ENCODE measurements at places on chromosomes 13 and 19. TPM values are rescaled to one million over a fixed set of nuclear protein-coding genes. Genes with fewer than 3 reads are reported as not detected.

DNA sequence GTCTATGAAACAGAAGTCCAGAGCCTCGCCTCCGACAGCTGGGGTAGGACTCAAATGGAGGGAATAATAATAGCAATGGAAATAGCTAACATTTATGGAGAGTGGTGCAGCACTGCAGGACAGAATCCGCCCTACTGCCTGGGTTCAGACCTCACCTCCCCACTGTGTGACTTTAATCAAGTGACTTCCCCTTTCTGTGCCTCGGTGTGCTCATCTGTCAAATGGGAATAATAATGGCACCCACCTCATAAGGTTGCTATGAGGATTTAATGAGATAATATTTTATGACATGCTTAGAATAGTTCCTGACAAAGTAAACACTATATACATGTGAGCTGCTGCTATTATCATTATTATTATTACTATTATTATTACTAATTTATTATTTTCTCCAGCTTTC lies 3.2 kb downstream of the LRFN1 start:
- no peak overlapping the region for H3K4me3 ChIP-seq
- no peaks in the 10 kb centered on the region for H3K27me3 ChIP-seq
- peaks cover 8% of the 10 kb centered on the region for H3K36me3 ChIP-seq
- H3K27ac ChIP-seq, result no peak overlapping the region

DNA sequence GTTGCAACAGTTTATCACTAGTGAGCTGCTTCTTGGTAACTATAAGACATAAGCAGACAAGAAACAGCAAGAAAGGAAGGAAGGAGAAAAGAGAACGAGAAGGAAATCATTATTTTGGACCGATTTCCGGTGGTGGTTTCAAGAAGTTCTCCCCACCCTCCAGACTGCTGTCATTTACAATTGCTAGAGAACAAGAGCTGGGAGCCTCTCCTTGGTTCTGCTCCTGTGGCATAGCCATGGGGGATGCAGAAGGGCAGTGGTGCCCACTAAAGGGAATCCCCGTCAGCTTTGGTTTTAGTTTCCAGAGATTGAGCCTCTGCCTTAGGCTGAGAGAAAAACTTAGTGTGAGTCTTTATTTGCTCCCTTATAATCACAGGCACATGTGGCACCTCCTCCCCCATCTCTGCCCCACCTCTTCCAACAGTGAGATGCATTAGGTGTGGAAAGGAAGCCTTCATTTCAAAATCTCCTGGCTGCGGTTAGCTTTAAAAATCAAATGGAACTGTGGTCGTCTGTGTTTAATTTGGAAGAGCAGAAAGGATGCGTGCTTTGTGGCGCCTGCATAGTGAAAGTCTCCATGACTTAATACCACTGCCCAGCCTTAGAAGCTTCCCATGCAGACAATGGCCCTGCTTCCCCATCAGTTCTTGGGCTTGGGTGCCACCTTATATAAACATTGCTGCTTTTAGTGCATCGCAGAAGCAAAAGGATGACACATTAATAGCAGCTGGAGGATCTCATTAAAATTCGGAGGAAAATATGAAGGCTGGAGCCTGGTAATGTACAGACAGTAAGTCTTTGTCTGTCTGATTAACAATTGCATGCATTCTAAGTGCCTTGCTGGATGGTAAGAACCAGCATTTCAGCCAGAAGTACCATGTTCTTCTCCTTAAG lies 25.0 kb downstream of the LRCH1 start:
- peaks cover 62% of the 10 kb centered on the region for H3K4me1 ChIP-seq
- H3K4me3 ChIP-seq, result no peak overlapping the region
- H3K27me3 ChIP-seq, result no peaks in the 10 kb centered on the region
- peak overlapping the region; percentile 41 for H3K27ac ChIP-seq
- no peak for DNase-seq

DNA sequence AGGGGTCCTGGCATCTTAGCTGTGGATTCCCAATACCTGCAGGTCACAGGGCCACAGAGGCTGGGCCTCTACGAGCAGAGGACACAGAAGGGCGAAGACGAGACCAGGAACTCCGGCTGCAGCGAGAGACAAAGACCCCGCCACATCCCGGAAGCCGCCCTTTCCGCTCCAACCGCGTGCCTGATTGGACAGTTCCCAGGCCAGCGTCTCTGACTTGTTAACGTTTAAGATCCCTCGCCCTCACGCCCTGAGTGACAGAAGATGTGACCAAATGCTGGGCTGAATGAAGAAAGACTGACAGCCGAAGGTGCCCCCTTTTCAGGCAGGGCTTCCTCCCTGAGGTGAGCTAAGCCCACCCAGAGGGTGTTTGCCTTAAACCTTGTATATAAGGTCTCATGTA lies at the start of gene ZNF98:
TSS of gene ZNF98 (minus strand) at position 136 of the 400 bp plus-strand sequence. CDS start at position 14, 122 bp downstream.
- no peaks in the 10 kb centered on the region for H3K27me3 ChIP-seq
- no peak for DNase-seq
- peaks cover 3% of the 10 kb centered on the region for H3K36me3 ChIP-seq
- H3K4me3 ChIP-seq, result no peak within 1 kb of the TSS
- H3K4me1 ChIP-seq, result no peaks in the 10 kb centered on the region

GRCh38 chr13:42795666-42796065 lies 14.3 kb downstream of the FAM216B start:
- peaks cover 14% of the 10 kb centered on the region for H3K27me3 ChIP-seq
- H3K27ac ChIP-seq, result no peak overlapping the region
- H3K4me3 ChIP-seq, result no peak overlapping the region
- H3K4me1 ChIP-seq, result no peaks in the 10 kb centered on the region
- no peak for DNase-seq

Gene RXFP2
- not detected for total RNA-seq

GRCh38 chr13:42653679-42654078 lies 79.7 kb downstream of the TNFSF11 start:
- H3K36me3 ChIP-seq, result no peaks in the 10 kb centered on the region
- no peak overlapping the region for H3K4me3 ChIP-seq
- no peak for DNase-seq
- H3K27me3 ChIP-seq, result peaks cover 36% of the 10 kb centered on the region

- H3K27ac ChIP-seq, result no peak overlapping the region
- no peak overlapping the region for H3K4me3 ChIP-seq
- peaks cover 68% of the 10 kb centered on the region for H3K27me3 ChIP-seq
- DNase-seq, result no peak
- H3K4me1 ChIP-seq, result peaks cover 11% of the 10 kb centered on the region
- no peaks in the 10 kb centered on the region for H3K36me3 ChIP-seq
Measured at GRCh38 chr13:27962128-27962841, 6.8 kb downstream of the CDX2 start.

GRCh38 chr19:12047868-12048267 lies 4.9 kb downstream of the ZNF878 start:
- DNase-seq, result no peak
- peaks cover 35% of the 10 kb centered on the region for H3K36me3 ChIP-seq
- H3K27me3 ChIP-seq, result peaks cover 3% of the 10 kb centered on the region
- H3K4me3 ChIP-seq, result no peak overlapping the region
- peaks cover 7% of the 10 kb centered on the region for H3K4me1 ChIP-seq

DNA sequence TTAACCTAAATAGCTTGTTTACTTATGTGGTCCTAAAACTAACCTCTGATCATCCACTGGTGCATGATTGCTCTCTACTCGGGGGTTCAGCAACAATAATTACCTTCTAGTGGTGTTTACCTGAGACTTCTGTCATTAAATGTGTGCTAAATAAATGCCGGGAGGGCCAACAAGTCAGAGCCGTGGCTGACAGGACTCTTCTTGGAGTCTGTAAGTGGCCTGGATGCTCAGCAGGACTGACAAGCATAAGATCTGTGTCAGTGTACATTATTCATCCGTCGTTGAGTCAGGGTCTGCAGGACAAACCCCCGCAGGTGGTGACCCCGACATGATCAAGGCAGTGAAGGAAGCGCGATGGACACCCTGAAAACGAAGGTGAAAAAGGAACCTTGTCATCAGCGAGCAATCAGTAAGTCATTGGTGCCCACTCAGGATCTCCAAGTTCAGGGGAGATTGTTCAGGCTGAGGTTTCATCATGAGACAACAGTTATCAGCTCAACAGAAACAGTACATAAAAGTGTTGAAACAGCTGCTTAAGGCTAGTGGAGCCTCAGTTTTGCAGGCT lies 1466.9 kb downstream of the UQCRFS1 start:
- peaks cover 15% of the 10 kb centered on the region for H3K36me3 ChIP-seq
- peaks cover 2% of the 10 kb centered on the region for H3K4me1 ChIP-seq
- H3K4me3 ChIP-seq, result no peak overlapping the region

DNA sequence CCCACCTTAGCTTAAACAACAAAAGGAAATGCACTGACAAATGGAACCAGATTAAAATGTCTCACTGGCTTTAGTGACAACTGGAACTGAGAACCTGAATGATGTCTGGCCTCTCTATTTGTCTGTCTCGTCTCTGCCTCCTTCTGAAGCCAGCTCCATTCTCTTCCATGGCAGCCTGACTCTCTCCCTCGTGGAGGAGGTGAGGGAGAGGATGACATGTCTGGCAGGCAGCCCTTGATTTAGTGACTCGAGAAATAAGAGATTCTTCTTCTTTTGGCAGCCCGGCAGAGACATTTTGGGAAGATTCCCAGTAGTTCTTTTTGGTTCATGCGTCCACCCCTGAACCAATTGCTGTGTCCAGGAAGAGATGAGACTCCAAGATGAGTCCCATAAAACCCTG lies 131.7 kb downstream of the KLF5 start:
- DNase-seq, result no peak
- H3K36me3 ChIP-seq, result no peaks in the 10 kb centered on the region
- H3K4me1 ChIP-seq, result peaks cover 3% of the 10 kb centered on the region
- no peak overlapping the region for H3K4me3 ChIP-seq
- no peak overlapping the region for H3K27ac ChIP-seq
- H3K27me3 ChIP-seq, result no peaks in the 10 kb centered on the region
